CD4-positive, alpha-beta T cell treated with Interleukin-12 subunit alpha and Interleukin-12 subunit beta, for 1 hour (primary cell): ENCODE measurements at places on chromosomes 3 and 15.
A peak's percentile ranks its signal among the peaks of the same experiment; 100 is the strongest.

GRCh38 chr3:64612082-64612860, 75.5 kb downstream of the ADAMTS9 start:
- DNase-seq, result no peak

DNA sequence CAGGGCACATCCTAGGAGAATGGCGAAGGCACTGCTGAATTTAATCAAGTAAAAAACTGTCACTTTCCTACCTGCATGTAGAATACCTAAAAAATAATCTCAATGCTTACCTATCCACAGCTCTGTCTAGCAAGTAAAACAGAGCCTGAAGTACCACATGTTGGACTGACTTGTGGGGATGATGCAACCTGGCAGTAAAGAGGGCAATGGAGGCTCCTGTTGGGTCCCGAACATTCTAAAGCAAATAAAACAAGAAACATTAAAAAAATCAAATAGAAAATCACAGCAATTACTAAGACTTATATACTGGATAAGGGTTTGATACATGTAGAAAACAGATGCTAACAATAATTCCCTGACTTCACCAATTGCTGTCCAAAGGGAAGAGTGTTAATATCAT, 56.1 kb downstream of the PTPN9 start:
- no peak for DNase-seq

DNA sequence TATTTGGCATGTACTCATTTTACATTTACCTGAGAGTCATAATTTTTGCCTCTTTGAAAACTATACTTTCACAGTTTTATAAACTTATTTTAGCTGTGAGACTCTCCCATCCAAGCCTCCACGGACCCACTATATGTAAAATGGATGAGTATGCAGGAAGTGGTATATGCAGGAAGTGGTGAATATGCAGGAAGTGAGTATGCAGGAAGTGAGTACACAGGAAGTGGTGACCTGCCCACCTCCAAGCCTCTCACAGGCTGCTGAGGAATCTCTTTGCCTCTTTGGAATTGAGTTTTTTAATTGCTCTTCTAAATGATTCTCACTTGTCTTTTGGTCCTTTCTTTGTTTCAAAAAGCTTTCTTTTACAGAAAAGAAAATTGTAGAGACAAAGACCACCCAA, 85.2 kb downstream of the KBTBD8 start:
- DNase-seq, result peak; percentile 60

- DNase-seq, result no peak
Measured at GRCh38 chr3:33099109-33099645, 2.2 kb upstream of the GLB1 start.

GRCh38 chr15:39936187-39936586, 2.3 kb downstream of the EIF2AK4 start:
- no peak for DNase-seq

- DNase-seq, result no peak
Measured at GRCh38 chr3:104961851-104962250, 404.9 kb upstream of the ALCAM start.

- no peak for DNase-seq
Measured at GRCh38 chr3:11544412-11545181, 99.1 kb downstream of the VGLL4 start.

GRCh38 chr15:43922021-43922420, 95.2 kb downstream of the WDR76 start:
- no peak for DNase-seq

- DNase-seq, result no peak
Measured at GRCh38 chr3:183572935-183573334, 17.4 kb upstream of the KLHL6 start.

- peak; percentile 12 for DNase-seq
Measured at GRCh38 chr3:128572644-128573105, 77.9 kb downstream of the RPN1 start.

GRCh38 chr3:151035072-151035471, 50.4 kb upstream of the MED12L start:
- no peak for DNase-seq

- DNase-seq, result no peak
Measured at GRCh38 chr3:151504606-151505005, 43.7 kb upstream of the IGSF10 start.

DNA sequence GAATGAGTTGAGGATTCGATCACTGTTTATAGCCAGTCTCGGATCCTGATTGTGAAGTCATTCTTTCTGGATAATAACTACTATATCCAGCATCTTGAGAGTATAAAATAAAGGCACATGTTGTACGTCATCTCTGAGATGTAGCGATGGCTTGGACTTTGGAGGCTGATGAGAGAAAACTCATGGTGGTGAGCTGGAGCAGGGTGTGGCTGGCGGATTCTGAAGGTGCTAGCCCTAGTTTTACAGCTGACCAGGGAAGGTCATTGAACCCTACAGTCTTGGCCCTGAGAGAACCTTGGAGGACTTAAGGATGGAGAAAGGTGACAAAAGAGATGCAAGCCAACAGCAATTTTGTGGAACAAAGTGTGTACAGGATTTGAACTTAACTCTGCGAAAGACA, 153.8 kb downstream of the IGF1R start:
- no peak for DNase-seq

- peak; percentile 20 for DNase-seq
Measured at GRCh38 chr15:77179541-77179998, 108.7 kb upstream of the TSPAN3 start.

- DNase-seq, result no peak
Measured at GRCh38 chr3:184594371-184595001, 32.9 kb downstream of the EPHB3 start.

- no peak for DNase-seq
Measured at GRCh38 chr15:84886211-84886983, 1.9 kb downstream of the SLC28A1 start.

DNA sequence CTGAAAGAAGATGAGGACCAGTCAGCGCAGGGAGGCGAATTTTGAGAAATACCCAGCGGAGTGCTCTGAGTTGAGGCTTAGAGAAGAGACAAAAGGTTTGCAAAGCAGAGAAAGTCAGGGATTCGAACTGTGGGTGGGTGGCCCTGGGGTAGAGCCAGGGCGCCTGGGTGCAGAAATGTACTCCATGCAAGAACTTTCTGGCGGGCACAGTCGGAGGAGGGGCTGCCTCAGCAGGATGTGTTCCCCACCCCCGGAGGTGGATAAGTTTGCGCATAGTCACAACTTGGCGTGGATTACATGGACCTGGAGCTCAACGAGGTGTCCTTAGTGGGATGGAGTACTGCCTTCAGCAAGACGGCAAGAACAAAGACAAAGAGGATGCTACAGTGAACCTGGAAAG, 117.3 kb upstream of the ALDH1A3 start:
- no peak for DNase-seq

DNA sequence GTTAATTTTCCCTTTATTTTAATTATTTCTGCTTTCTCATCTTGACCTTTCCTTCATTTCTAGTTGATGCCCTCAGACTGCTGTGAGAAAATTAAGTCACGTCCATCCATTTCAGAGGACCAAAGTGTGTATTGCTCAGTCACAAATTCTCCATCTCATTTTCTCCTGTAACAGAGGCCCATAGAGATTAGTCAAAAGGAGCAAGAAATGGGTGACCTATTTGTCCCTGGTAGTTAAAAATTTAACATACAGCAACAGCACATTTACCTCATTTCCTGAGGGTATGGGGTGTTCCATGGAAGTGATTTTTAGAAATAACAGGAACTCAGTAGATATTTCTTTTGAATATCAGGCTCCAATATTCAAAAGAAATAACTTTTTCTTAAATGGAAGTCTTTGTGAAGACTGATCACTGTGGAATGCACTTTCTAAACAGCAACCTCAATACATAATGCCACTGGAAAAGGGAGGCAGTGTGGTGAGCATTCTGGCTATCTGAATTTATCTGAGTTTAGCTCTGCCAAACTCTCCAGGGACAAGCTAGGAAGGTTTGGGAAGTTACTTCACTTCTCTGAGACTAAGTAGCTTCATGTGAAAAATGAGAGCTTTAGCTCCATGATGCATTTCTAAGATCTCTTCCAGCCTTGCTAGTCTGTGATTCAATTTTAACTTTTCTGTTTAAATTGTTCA, 808.2 kb downstream of the SQOR start:
- no peak for DNase-seq

DNA sequence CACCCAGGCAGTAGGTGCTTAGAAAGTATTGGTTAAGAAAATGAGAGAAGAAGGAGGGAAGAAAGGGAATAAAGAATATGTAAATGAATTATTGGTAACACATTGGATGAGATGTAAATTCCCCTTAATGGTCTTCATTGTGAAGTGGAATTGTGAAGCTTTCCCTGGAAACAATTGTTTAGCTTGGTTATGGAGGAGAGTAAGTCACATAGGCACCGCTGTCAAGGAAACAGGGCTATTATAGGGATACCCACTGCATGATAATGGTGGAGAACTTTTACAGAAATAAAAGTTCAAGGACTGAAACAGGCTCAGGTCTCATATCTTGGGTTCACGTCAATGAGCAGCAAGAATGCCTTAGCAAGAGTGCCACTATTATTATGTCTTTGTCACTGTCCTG, 9.5 kb downstream of the SYNPR start:
- DNase-seq, result no peak

GRCh38 chr3:47404955-47405790, 24.4 kb downstream of the PTPN23 start:
- DNase-seq, result no peak

- no peak for DNase-seq
Measured at GRCh38 chr3:30091686-30092085, 514.7 kb upstream of the TGFBR2 start.

DNA sequence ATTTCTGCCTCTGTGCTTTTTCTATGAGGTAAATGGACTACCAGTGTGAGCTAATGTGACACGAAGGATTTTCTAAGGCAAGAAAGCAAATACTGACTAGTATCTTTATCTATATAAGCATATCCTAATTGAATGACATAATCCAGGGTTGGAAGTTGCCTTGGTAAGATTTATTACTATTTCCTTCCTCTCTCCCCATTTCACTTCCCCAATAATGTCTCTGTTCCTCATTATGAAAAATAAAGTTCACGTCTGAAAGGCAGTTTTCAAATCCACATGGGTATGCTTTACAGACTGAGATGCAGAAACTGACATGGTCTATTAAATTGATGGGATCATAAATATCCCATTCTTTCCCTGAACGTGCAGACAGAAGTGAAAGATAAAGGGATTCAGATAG, 86.0 kb downstream of the DTWD1 start:
- DNase-seq, result no peak

DNA sequence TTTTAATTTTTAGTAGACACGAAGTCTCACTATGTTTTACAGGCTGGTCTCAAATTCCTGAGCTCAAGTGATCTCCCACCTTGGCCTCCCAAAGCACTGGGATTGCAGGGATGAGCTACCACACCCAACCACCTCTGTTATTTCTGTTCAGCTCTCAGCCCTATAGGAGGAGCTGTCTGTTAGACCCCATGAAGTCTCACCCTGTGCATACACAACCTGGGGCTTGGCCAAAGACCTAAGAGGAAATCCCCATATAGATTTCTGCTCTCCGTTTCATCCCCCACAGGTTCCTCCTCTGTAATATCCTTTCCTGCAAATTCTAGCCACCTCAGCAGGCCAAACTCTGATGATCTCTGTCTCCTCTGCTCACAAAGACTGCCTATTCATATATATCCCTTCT, 56.6 kb upstream of the CTDSPL2 start:
- no peak for DNase-seq

GRCh38 chr3:5458526-5458925, 271.0 kb downstream of the EDEM1 start:
- DNase-seq, result no peak

DNA sequence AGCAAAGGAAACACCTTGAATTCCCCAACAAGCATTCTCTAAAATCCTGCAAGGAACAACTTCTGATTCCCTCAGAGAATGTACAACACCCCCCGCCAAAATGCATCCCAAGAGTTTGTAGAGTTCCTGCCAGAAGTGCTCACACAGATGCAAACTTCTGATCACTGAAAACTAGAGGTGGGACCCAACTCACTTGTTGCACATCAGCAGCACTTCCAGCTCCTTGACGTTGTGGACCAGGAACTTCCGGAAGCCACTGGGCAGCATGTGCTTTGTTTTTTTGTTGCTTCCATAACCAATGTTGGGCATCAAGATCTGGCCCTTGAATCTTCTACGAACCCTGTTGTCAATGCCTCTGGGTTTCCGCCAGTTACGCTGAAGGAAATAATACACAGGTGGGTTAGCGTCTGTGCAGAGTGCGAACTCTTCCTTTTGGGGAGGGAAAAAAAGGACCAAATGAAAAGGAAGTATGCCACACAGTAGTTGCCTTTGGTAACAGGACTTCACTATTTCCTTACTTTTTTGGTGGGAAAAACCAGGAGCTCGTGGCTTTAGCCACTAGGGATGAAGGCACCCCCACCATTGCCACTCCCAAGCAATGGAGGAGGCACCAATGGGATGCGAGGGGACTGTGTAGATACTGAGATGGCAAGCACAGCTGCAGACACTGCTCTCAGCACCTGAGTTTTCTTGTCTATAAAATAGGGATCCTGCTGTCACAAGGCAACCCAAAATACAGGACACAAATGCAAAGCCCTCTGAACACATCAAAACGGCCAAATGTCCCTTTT, 2.0 kb downstream of the RPL32 start:
- no peak for DNase-seq

DNA sequence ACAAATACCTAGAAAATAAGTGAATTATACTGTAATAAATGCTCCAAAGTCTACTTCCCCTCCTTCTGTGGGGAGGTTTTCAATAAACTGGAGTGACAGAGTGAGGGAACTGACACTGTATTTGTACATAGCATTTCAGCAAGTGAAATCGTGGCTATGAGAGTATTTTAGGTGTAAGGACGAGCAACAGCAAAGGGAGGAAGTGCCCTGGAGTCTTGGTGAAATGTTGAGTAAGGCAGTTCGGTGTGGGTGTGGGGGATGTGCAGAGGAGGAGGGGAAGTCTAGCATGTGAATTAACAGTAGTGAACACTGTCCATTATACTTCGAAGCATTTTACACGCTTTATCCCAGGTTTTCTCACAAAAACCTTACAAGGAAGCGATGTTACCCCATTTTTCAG, 18.1 kb upstream of the P2RY13 start:
- no peak for DNase-seq

GRCh38 chr15:77361456-77361855, 58.4 kb downstream of the PEAK1 start:
- DNase-seq, result no peak

DNA sequence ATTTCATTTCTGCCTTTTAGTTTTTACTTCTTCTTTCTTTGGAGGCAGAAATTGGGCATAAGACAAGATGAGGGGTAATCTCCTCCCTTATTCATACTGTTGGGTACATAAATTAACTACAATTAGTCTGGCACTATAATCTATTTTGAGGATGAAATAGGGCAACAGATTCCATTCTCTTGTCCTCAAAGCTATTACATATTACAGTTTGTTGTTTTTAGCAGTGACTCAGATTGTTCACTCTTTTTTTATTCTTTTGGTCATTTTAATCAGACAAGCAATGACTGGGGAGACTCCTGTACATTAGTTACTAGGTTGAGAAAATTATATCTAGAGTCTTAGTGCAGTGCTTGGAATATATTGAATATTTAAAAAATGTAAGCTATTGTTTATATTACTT, 556.0 kb downstream of the OTOL1 start:
- DNase-seq, result no peak

- no peak for DNase-seq
Measured at GRCh38 chr3:57852896-57853295, 96.8 kb downstream of the SLMAP start.
